ENCODE measurements at places on chromosomes 2 and 18.

- DNase-seq = no peak
Measured at GRCh38 chr2:166293984-166294383, 81.8 kb downstream of the SCN9A start.

DNA sequence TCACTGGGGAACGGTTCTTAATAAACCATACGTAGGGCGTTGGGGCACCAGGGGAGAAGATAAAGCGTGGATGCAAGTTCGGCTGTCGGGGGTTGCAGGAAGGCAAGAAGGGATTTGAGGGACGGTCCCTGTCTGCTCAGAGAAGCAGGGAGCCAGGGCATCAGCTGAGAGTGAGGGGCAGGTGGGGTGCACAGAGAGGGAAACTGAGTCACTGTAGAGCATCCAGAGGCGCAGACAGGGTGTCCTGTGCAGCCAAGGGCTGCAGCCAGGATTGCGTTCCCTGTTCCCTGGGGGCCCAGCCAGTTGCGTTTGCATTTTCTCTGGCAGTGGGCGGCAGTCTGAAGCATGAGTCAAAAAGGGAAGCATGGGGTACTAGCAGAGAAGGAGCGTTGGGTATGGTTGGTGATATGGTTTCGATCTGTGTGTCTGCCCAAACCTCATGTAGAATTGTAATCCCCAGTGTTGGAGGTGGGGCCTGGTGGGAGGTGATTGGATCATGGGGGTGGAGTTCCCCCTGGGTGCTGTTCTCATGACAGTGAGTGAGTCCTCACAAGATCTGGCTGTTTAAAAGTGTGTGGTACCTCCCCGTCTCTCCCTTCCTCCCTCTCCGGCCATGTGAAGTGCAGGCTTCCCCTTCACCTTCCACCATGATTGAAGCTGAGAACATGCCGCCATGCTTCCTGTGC, 202.9 kb downstream of the NDUFA10 start:
- DNase-seq = no peak

- no peak for DNase-seq
Measured at GRCh38 chr2:104388296-104388695, 465.6 kb upstream of the POU3F3 start.

- no peak for DNase-seq
Measured at GRCh38 chr2:20333738-20334137, 16.9 kb downstream of the PUM2 start.

DNA sequence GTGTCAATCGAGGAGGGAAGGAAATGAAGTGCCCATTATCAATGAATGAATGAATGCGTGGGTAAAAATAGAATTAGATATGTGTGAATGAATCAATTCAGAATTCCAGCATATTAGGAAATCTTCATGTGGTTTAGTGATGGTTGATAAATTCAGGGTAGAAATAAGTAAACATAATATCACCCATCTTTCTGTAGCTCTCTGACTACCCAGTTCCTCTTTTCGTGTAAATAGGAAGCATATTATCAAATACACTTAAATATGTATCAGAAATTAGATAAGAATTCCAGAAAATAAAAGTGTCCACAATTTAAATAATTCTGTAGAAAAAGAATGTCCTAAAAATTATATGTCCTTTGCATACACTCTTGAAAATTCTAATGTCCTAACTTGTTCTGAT, 552.9 kb upstream of the LRATD1 start:
- no peak for DNase-seq

- DNase-seq = no peak
Measured at GRCh38 chr2:45836740-45837139, 185.3 kb downstream of the PRKCE start.

GRCh38 chr2:207223051-207223450, 57.3 kb upstream of the KLF7 start:
- DNase-seq = no peak

All from T-helper 17 cell (primary cell).